ENCODE measurements at places on chromosomes 1 and 21.

GRCh38 chr1:84301004-84301784 is at the start of gene SAMD13:
TSS of gene SAMD13 (plus strand) at chr1:84301708. CDS start at chr1:84303235, 1,527 bp downstream.
- DNase-seq, result peak; percentile 35

DNA sequence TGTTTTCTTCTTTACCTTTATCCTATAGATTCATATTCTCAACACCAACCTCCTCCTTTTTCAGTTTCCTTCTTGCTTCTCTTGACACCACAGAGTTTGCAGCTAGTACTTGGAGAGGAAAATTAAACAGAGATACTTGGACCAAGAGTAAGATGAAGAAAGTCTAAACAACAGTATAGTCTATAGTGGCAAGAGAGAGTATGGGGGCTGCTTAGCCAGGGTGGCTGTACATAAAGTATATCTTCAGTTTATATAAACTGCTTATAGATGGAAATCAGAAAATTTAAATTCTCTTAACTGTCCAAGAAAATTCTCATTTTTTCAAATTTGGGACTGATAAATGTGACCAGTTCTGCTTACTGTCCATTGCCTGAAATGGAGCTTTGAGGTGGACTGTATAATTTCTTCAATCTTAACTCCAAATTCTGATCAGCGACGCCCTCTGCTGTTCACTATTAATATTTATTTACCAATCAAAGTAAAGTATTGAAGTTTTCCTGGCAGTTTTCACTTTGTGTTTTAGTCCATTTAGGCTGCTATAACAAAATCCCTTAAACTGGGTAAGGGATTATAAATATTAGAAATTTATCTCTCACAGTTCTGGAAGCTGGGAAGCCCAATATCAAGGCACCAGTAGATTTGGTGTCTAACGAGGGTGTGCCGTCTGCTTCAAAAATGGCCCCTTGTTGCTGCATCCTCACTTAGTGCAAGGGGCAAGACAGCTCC is 14.8 kb upstream of the METTL18 start:
- no peak for DNase-seq

DNA sequence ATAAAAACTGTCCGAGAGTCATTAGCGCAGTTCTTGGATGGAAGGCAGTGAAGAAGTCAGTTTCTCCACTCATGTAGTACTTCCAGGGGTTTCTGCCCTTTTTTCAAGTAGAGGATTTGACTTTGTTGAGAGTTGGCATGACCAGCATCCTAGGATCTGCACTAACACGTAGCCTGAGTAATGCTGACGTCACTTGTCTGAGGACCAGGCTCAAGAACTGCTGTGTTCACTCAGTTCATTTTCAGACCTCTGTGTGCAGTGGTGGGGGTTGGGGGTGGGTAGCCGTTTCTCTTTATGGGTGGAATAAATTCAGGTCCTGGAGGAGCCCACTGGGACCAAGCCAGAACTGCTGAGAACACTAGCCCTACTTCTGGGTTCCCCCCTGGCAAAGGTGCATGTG is 53.3 kb downstream of the MRPS6 start:
- DNase-seq, result no peak

GRCh38 chr1:22749919-22750684 is 39.5 kb downstream of the EPHB2 start:
- DNase-seq, result no peak

DNA sequence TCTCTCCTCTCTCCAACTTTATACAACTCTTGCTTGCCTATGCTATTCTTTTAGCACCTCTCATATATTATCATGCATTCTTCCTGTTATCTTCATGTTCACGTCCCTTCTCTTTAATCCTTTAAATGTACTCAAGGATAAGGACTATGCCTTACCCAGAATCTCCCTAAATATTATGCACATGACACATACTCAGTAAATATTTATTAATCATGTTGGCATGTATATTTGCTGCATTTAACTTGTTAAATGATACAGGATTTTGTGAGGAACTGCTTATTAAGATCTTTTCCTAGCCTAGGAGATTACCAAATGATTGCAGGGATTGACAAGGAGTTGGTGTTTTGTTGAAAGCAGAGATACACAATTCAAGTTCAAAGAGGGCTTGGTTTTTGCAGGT is 109.4 kb downstream of the RGS2 start:
- no peak for DNase-seq

DNA sequence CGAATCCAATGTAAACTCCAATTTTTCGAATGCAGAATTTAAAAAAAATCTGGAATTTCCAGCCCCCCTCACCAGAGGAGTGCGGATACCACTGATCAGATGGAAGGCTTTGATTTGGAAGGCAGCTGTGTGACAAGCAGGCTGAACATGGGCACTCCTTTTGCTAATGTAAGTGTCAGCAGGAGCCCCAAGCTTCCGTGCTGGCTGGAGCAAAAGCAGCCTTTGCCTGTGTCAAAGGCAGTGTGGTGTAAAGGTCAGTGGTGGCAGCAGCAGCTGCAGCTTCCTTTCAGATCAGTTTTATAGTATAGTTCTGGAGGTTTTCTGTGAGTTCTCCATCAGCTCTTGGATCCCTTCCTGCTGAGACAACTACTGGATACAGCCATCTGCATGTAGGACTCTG is 259.9 kb downstream of the CTH start:
- no peak for DNase-seq

DNA sequence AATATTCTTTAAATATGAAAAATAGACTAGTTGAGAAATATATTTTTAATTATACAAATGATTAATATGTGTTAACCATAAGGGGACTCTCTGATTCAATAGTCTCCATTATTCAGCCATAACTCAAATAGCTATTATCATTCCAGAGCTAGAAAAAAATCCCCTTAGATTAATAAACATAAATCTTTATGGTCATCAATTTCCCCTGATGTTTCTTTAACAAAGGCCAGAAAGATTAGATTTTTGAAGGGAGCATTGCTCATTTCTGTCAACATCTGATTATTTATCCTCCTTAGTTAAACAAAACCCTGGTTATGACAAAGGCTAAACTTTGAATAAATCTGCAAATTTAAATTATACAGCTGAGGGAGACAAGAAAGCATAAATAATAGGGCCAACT is 215.7 kb downstream of the PLA2G4A start:
- no peak for DNase-seq

GRCh38 chr1:211648980-211649934 is 26.2 kb downstream of the NEK2 start:
- peak; percentile 45 for DNase-seq

DNA sequence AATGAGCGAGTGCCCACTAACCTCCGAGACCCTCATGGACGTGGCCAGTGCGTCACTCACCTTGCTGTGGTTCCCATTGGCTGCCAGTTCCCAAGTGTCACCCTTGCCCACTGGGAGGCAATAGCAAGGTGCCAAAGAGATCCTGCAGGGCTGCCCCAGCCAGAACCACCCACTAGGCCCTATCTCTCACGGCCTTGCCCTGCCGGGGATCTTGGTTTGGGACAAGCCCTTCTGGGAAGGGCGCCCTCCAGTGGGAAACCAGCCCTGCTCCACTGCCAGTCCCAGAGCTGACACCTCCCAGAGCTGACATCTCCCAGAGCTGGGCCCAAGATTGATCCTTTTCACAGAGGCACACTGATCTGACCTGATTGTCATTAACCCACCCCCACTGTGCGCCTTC is 2.1 kb upstream of the SELENON start:
- DNase-seq, result peak; percentile 38

DNA sequence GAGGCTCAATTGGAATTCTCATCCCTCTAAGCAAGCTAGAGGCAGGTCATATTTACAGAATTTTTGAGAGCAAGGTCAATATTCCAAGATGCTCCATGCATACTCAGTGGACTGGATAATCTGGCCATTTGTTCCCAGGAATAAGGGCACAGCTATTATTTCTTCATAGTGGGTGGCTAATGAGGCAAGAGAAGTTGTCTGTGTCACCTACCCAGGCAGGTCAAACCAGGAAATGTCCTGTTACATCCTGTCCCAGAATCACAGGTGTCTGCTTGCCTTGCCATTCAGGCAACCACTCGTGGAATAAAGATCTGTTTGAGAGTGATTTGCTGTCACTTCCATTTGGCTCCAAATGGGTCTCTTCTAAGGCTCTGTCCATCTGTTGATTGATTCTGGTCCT is 85.2 kb upstream of the ZP4 start:
- DNase-seq, result no peak

DNA sequence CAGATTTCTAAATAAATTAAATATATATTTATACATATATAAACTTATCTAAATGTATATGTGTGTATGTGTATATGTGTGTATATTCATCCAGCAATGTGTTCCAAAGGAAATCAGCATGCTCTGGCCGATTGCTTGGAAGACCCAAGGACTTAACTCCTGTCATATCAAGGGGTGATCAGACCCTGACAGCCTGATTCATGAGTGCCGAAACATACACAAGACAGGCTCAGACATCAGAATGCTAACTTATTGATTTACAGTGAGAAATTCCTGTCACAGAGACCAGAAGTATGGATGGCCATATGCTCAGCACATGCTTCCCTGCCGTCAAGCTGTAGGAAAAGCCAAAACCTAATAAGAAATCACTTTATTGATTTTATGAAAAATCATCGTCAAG is 545.1 kb upstream of the NR5A2 start:
- DNase-seq, result no peak

GRCh38 chr21:37606549-37606948 is 240.0 kb downstream of the DYRK1A start:
- no peak for DNase-seq

- DNase-seq, result no peak
These were observed 130.6 kb downstream of the DAB1 start for GRCh38 chr1:57293214-57293613.

DNA sequence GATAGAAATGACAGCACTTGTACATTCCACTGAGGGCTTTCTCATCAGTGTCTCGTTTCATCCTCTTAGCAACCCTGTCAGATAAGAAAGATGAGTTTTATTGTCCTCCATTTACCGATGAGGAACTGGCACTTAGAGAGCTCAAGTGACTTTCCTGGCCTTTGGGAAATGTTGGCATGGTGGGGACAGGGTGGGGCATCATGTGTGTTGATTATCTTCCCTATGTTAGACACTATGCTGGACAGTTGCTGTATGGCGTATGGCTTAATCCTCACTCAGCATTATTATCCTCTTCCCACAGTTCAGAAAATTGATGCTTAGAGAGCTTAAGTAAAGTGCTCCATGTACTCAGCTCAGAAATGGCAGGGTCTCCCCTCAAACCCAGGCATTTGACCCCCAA is 163.2 kb downstream of the CAMTA1 start:
- DNase-seq, result no peak

GRCh38 chr1:57874418-57874877 is 450.6 kb upstream of the DAB1 start:
- DNase-seq, result no peak

DNA sequence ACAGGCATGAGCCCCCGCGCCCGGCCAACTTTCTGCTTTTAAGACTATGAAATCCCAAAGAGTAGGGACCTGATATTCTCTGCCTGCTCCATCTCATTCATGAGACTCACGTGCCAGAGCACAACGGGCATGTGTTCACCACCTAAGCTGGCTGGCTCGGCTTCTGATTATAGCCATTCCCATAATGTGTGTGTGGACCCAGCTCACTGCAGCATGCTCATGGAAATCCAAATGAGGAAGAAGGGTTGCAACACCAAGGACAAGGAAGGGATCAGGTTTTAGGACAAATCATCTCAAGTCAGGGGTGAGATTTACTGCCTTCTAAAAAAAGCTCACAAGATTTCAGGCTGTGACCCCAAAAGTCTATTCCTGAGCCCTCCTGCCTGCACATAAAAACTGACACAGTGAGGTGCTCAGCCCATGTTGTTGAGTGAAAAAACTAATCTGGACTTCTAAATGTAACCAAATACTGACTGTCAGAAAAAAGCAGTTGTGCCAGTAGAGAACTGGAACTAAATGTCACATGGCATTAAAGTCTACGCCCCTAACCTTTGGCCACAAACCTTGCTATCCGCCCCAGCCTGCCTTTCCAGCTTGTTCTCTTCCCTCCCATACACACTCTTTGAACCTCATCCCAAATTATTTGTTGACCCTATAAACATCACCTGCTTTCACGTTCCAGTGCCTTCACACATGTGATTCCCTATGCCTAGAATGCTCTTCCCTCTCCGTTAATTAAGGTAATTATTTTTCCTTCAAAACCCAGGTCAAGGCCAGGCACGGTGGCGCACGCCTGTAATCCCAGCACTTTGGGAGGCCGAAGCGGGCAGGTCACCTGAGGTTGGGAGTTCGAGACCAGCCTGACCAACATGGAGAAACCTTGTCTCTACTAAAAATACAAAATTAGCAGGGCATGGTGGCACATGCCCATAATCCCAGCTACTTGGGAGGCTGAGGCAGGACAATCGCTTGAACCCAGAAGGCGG is 9.1 kb upstream of the COA7 start:
- DNase-seq, result no peak

GRCh38 chr1:12573015-12573825 is 44.8 kb downstream of the DHRS3 start:
- no peak for DNase-seq

GRCh38 chr1:207866471-207867135 is 44.3 kb downstream of the CD34 start:
- DNase-seq, result peak; percentile 42

GRCh38 chr1:191707288-191707687 is 451.0 kb upstream of the RGS18 start:
- no peak for DNase-seq

DNA sequence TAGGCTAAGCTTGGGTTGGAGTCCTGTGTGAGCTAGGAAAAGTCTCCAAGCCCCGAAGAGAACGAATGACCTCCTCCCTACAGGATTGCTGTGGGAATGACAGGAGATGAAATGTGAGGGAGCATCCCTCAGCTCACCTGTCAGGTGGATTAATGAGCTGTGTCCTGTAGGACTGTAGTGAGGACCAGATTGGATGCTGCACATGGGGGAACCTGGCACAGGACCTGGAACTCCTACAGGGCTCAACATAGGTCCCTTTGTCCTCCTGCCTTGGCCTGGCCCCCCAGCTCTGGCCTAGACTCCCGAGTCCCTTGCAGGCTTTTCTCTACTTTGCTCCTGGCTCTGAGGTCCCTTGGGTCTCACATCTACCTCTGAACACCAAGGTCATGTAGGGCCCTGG is 155.7 kb downstream of the PTPRU start:
- no peak for DNase-seq

- DNase-seq, result no peak
These were observed 1.4 kb downstream of the ZMYND12 start for GRCh38 chr1:42454403-42454802.

DNA sequence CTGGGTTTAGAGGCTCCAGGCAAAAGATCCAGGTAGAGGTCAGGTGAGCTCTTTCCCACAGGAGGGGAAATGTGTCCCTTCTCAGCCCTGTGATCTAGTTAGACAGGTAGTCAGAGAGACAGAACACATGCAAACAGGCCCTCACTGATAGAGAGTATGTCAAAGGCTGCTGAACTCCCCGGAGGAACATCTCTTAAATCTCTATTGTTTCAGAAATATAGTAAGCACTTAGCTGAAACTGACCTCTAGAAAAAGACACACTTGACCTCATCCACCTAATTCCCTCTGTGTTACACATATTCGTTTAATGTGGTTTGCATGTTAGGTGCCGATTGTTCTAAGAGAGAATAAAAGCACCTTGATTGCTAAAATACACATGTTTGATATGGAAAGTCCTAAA is 23.3 kb downstream of the SUSD4 start:
- DNase-seq, result no peak

- peak; percentile 1 for DNase-seq
These were observed 81.0 kb upstream of the IVNS1ABP start for GRCh38 chr1:185398022-185398421.

Data from activated naive CD8-positive, alpha-beta T cell treated with anti-CD3 and anti-CD28 coated beads for 36 hours (primary cell).